ENCODE measurements at places on chromosomes 1 and 21.

DNA sequence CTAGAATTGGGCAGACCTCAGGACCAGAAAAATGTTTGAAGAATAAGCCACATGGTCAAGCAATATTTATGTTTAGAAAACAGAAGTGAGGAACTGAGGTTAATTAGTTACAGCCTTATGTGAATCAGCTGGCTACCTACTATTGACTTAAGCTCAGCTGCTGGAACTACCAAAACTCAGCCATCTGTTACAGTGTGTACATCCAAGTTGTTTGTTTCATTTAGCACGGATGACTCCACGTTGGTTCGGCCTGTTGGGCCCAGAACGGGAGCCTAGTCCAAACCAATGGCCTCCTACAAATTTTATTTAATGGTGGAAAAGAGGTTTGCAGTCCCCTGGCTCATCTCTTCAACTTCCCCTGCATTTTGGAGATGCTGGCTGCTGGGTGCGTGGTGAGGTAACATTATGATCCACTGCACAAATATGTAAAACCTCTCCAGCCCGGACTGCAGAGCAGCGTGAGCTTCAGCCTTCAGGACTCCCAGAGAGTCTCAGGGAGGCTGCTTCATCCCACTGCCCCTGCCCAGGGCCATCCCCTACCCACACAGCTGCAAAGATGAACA, 143.4 kb downstream of the ZZZ3 start:
- no peak for DNase-seq

DNA sequence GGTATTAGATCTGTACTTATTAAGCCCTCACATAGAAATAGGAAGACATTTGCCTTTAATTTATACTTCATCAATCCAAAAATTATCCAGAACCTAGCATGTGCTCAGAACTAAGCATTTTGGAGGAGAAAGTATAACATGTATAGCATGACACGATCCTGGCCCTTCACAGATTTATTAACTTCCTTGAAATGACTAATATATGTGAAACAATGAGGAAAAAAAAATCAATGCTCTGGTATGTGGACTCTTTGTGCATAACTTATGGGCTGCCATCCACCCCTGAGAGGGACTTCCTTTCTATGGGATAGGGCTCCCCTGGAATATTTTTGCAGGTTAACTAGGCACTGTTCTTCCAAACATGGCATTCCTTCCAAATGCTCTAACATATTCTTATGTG, 36.6 kb downstream of the CCDC185 start:
- no peak for DNase-seq

- peak; percentile 76 for DNase-seq
These were observed at the start of gene KIAA0319L for GRCh38 chr1:35557118-35557610. KIAA0319L (minus strand) TSS chr1:35557403; CDS start chr1:35554491, 2,912 bp downstream.

- DNase-seq, result no peak
These were observed 59.0 kb upstream of the C8B start for GRCh38 chr1:57024855-57025254.

- DNase-seq, result no peak
These were observed 12.4 kb downstream of the COL18A1 start for GRCh38 chr21:45417256-45417950.

- no peak for DNase-seq
These were observed 2.0 kb upstream of the CCN1 start for GRCh38 chr1:85578321-85579295.

DNA sequence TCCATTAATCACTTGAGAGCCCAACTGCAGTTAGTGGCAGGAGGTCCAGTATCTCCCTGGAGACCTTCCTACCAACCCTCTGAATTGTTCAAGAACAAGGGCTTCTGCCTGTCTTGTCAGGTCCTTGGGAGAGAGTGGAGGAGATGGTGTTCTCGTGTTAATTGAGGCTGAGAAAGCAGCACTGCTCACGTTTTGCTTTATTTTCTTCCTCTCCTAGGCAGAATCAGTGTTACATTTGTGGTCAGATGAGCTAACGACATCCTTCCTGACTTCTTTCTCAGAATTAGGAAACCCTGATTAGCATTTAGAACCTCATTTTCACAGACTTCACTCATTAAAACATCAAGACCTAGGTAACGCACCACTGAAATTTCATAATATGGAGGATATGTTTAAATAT, 26.4 kb upstream of the LRIG2 start:
- DNase-seq, result peak; percentile 2

GRCh38 chr21:32690085-32690484, 37.7 kb downstream of the SYNJ1 start:
- no peak for DNase-seq

- DNase-seq, result no peak
These were observed 111.2 kb downstream of the LIPI start for GRCh38 chr21:14099570-14099969.

DNA sequence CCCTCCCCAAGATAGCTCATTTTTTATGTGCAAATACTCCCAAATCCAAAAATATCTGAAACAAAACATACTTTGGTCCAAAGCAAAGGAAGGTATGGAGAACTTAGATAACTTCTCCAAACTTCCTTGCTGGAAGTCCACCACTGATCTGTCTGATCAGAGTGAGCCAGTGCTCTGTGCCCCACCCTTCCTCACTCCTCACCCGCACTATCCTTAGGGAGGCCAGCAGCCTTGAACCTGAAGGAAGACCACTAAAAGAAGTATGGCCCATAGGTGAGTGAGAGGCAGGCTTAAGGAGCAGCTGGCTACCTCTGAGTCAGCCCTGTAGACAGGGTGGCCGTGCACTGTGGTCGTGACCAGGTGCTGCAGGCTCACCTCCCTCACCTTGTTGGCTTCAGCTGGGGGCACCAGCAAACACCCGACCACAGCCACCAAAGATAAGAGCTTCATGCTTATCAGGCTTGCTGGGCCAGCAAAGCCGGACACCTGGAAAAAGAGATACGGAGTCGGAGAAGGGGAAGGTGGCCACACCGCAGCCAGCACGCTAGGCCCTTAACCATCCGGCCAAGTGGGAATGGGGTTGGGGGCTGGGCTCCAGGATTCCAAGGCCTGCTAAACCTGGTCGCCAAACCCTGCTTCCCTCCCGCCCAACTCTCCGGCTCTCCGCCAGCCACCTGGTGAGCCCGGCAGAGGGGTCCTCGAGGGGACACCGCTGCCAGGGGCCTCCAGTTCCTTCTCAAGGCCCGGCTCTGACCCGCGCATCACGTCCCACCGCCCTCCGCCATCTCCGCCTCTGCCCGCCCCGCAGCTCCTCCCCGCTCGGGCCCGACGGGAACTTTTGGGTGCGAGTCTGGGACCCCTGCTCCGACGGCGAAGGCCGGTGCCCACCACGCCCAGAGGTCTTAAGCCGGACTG, 543 bp downstream of the TMEM9 start:
- DNase-seq, result no peak

DNA sequence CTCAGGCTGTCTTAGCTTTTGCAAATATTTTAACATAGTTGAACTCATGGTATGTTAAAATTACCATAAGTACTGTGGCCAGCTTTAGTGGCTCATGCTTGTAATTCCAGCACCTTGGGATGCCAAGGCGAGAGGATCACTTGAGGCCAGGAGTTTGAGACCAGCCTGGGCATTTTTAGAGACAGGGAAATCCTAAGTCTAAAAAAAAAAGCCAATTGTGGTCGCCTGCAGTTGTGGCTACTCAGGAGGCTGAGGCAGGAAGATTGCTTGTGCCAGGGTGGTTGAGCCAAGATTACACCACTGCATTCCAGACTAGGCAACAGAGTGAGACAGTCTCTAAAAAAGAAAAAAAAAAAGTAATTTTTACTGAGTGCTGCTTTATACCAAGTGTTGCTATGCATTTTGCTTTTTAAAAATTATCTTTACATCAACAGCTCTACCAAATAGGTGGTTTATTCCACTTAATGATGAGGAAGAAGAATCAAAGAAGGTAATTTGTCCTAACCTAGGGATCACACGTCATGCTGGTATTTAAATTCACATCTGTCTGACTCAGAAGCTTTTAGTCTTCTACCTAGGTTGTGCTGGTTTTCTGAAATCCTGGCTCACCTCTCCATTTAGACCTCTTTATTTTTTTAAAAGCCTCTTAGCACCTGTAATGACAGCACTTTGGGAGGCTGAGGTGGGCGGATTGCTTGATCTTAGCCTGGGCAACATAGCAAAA, 16.8 kb downstream of the PPP1R12B start:
- DNase-seq, result no peak

DNA sequence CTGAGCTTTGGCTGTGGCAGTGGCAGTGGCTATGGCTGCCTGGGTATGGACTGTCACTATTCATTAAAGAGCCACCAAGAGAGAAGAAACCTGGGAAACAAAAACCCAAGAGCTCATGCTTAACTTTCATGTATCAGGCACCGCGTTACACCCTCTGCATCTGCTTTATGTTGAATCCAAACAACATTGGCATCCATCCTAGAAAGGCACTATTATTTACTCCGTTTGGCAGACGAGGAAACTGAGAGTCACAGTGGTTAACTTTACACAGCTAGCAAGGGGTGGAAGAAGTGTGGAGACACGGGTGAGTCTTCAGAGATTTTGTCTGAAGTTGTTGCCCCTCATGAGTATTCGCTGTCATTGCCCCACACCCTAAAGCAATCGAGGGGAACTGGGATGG, 63.8 kb downstream of the PLXNA2 start:
- DNase-seq, result no peak

DNA sequence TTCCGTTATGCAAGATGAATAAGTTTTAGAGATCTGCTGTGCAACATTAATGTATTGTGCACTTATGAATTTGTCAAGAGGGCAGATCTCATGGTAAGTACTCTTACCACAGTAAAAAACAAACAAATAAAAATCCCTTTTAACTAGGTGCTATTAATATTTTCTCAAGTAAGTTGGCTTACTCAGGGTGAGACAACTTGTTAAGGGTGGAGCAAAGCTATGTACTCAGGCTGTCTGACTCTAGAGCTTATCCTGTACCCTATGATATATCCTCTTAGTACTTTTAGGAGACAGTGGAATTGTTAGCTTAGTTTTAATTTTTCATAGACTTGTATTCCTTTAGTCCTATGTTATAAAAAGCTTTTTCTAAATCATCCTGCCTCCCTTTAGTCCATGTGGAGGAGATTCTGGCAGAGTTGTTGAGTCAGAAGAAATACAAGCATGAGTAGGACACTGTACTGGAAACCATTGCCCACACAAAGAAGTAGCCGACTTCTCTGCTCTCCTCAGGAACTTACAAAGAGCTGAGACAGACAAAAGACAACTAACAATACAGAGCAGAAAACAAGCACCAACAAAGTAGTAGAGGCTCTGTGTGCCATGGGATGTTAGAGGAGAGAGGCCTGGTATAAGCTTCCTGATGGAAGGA, 49.2 kb downstream of the S1PR1 start:
- no peak for DNase-seq

GRCh38 chr21:26684889-26685288, 111.8 kb upstream of the CYYR1 start:
- no peak for DNase-seq

DNA sequence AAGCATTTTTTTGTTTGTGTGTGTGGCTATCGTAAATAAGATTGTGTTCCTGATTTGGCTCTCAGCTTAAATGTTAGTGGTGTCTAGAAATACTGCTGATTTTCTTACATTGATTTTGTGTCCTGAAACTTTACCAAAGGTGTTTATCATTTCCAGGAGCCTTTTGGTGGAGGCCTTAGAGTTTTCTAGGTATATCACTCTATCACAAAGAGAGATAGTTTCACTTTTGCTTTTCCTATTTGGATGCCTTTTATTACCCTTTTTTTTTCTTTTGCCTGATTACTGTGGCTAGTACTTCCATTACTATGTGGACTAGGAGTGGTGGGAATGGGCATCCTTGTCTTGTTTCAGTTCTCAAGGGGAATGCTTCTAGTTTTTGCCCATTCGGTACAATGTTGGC, 109.6 kb downstream of the S1PR1 start:
- DNase-seq, result no peak

DNA sequence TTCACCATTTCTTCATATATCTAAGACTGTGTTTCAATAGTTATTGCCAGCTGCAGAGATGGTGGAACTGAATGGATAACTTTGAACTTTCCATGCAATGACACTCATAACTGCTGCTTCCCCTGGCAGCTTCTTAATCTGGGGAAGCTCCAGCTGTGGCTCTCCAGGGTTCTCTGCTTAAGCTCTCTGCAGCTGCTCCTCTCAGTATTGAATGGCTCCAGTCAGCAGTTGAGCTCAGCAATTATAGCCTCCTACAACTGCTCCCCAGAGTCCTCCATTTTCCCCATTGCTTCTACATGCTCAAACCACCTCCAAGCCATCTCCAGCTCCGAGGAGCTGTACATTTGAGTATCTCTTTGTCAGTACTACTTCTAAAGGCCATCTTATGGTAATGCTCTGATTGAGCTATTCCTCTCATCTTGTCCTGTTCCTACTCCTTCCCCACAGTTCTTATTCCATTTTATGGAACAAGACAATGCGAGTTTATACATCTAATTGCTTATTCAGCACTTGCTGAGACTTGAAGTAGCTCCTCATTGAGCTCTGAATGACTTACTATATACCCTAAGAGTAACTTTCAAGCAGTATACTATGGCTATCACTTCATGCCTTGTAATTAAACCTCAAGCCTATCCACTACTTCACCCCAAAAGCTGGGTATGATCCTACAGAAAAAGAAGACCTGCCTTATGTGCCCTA, 362.4 kb downstream of the NEGR1 start:
- no peak for DNase-seq

DNA sequence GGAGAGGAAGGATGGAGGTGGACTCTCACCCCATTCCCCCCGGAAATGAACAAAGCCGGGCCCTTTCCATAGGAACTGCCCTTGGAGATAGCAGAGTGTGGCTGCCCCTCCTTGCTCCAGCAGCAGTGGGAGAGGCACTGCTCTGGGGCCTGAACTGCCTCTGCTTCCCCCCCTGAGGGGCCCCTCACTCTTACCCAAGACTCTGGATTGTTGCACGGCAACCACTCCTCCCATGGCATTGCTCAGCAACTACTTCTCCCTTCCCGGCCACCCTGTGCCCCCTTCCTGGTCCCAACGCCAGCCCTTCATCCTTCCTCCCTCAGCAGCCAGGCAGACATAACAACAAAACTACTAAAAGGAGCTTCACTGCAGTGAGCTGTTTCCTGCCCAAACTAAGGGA, 3.0 kb upstream of the ACKR1 start:
- DNase-seq, result no peak

DNA sequence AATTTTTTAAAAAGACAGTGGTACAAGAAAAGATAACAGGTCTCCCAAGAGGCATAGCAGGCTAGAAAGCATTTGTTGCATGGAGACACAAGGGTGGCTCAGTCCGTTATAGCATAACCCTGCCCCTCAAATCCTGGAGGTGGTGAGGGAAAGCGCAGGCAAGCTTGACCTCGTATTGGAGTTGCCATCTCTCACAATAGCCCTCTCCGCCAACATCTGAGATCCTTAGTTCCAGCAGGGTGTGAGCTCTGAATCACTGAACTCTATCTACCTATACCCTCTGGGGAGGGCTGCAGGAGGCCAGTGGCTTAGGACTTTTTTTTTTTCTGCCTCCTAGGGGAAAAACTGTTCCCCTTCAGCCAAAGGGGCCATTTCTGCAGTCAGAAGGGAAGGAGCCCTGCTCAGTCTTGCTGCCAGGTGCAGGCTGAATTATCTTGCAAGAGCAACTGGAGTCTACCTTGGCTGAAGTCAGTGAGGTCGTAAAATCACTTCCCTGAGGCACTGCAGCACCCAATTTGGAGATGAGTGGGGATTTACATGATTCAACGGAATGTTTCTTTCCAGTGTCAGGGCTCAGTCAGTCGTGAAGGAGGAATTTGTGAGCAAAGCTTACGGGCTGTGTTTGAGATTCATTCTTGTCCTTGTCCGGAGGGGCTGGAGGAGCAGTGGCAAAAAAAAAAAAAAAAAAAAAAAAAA, 17.2 kb upstream of the C8A start:
- DNase-seq, result no peak
